ENCODE measurements at places on chromosomes 11 and 22.

GRCh38 chr11:127588431-127588830 lies 587.9 kb upstream of the KIRREL3 start:
- DNase-seq: no peak

DNA sequence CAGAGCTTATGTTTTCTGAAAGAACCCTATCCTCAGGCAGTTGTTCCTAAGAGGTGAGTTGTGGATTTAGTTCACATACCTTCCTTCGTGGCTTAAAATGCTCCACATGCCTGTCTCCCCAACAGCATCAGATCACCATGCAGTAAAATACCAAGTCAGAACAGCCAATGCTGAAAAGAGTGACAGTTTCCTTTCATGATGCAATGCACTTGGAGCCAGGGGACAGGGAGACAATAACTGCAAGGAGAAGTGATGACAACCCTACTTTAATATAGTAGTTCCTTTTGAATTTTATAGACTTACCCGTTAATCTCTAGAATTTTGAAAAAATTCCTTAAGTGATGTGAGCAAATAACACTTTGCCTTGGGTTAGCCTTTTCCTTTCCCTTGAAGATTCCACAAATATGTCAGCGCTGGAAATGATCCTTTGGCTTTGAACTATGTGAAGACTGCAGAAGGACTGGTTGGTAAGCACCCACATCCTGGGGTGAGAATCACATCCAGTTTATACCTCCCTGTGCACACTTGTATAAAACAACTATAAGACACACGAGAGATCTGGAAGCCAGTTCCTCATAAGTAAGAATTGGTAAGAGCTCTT lies 71.2 kb downstream of the PIWIL4 start:
- DNase-seq: no peak

DNA sequence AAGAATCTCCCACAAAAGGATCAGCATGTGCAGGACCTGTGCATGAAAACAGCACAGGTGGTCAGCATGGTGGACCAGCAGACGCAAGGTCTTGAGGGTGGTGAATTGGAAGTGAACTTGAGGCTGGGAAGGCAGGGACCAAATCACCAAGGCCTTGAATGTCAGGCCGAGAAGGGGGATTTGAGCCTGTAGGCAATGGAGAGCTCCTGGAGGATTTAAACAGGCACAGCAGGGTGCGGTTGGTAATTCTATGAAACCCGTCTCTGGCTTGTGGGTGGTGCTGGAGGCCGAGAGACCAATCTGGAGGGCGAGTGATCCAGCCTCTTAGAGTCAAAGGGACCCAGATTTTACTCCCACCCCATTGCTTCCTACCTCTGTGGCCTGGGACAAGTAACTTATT lies 2.4 kb downstream of the TSKU start:
- no peak for DNase-seq

GRCh38 chr11:121163658-121164308 lies 62.7 kb downstream of the TECTA start:
- no peak for DNase-seq

DNA sequence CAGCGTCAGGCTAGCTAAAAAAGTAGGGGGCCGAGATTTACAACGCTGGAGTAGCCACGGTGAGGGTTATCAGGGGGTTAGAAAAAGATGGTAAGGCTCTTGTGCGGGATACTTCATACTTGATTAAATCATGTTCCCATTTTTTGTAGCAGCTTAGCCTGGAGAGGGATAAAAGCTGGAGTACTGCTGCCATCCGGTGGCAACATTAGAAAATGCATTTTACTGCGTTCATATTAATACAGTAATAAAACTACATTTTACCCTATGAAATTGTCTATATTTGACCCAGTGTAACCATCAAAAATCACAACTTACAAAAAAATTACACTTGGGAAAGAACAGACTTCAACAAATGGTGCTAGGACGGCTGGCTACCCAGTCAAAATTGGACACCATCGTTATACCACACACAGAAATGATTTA lies 17.3 kb downstream of the RPUSD4 start:
- DNase-seq: peak; percentile 77

DNA sequence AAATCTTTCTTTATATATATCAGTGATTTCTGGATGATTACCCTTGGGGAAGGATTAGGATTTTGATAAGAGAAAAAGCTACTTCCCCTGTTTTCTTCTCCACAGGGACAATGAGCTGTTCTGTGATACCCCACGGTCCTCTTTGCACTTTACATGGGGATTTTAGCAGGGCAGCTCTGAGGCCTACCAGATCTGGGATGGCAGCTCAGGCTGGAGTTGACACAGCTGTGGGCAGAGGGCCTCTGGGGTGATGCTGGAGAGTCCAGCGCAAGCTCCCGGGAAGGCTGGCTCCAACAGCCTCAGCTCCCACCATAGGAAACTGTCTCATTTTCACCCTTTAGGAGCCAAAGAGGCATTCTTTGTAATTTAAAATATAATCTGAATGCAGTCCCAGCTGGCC lies 383.8 kb upstream of the NARS2 start:
- no peak for DNase-seq

DNA sequence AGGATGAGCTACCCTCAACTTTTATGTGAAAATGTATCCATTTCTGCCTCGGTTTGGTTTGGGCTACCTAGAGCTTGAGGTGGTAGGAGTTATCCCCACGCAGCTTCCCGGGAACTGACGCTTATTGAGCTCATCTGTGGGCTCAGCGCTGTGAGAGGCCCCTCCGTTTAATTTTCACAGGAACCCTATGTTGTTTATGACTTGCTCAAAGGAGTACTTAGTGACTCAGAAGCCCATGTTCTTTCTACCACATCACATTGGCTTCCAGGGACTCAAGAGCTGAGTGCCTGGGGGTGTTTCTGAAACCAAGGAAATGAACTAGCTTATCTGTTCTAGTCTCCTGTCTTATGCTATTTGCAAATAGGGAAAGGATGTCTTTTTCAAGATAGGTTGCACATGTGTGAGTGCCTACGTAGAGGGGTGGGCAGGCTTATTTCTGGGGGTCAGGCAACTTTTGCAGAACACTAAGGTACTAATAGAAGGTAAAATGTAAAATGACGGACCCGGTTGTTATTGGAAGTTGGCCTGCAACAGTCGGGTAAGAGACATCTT lies 40.5 kb downstream of the MICAL2 start:
- peak; percentile 27 for DNase-seq

DNA sequence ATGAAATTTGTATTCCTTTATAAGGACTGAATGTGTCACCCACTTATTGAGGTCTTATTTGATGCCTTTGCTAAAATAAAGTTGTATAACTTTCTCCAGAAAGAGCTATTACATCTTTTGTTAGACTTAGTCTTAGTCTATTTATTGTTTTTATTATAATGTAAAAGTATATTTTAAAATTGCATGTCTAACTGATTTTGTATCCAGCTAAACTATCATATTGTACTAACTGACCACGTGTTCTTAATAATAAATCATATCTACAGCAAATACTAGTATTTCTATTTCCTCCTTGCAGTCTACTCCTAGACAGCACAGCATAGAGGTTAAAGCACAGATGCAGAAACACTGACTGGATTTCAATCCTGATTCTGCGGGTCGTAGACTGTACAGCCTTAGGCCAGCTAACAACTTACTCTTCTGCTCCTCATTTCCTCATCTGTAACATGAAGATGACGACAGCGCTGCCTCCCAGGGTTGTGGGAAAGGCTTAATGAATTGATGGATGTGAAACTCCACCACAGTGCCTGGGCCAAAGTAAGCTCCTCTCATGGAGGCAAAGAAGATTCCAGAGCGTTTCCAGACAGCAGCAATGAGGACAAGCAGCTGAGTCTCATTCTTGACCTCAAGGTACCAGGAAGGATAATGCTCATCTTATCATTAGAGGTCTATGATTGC lies 13.2 kb downstream of the IFITM10 start:
- DNase-seq: no peak

DNA sequence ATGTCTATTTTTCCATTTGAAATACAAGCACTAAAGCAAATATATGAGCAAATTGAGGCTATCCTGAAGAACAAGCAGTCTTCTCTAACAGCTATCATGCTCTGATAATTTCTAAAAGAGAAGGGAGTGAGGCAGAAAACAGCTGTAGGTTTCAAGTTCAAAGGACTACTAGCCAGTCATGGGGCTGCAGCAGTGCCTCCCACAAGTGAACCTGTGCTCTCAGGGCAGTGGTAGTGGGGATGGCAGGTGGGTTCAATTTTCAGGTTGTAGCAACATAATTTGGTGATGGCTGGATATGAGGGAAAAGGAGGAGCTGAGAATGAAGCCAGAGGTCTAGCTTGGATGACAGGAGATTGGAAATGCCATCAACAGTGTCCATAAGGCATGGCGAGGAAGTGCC lies 93.5 kb upstream of the ARHGAP20 start:
- no peak for DNase-seq

- no peak for DNase-seq
These were observed 26.6 kb downstream of the PRDM11 start for GRCh38 chr11:45173064-45173463.

GRCh38 chr11:114011443-114011842 lies 36.5 kb downstream of the HTR3A start:
- DNase-seq: no peak

DNA sequence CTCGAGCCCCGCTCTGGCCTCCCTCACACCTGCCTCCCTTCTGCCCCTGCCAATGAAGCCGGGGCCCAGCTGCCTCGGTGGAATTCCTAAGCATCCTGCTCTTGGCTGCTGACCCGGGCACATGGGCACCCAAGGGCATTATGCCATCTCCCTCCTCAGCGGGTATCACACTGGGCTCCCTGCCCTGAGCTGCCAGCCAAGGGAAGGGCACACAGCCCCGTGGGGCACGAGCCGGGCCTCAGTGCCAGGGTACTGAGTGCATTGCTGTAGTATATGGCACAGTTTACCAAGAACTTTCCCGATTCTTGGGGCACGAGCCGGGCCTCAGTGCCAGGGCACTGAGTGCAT lies 43.8 kb upstream of the JAM3 start:
- DNase-seq: no peak

DNA sequence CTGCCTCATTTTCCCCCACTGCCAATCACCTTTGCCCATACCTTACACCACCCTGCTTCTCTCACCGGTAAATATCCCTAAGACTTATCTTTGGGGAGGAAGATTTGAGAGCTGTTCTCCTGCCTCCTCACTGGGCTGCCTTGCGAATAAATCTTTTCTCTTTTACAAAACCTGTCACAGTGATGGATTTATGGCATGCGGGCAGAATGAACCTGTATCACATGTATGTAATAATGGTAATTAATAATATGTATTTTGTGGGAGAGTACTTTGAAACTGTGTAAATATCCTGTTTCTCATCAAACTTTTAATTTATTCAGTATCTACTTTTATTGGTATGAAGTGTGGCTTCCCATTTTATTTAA lies 3.6 kb upstream of the USP18 start:
- DNase-seq: no peak

DNA sequence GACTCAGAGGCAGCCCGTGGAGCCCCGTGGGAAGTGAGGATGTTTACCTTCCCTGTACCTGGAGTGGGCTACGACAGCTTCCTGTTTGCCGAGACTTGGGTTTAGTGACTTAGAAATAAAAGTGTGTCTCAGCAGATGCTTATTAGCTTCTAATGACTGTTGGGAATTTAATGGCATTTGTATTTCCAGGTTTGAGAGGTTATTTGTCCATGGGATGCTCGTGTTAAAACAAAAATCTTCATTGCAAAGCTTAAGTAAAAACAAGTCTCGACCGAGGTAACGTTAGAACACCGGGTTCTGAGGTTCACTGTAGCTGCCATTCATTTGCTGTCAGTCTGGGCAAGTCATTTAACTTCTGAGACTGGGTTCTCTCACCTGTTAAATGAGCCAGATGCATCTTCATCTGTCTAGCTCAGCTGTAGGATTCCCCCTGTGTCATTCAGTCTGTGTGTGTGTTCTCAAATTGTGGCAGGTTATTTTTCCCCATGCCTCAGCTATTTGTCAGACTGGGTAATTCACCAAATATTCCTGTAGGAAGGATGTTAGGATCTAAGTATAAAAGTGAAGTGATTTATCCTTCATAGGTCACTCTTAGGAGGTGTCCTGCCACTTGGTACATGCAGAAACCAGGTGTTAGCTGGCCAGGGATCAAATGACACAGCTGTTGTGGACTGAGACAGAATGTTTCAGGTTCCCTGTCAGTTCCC lies 791 bp downstream of the EI24 start:
- peak; percentile 63 for DNase-seq

All from OCI-M1 (cell line).